ENCODE measurements at places on chromosomes 4 and X.

DNA sequence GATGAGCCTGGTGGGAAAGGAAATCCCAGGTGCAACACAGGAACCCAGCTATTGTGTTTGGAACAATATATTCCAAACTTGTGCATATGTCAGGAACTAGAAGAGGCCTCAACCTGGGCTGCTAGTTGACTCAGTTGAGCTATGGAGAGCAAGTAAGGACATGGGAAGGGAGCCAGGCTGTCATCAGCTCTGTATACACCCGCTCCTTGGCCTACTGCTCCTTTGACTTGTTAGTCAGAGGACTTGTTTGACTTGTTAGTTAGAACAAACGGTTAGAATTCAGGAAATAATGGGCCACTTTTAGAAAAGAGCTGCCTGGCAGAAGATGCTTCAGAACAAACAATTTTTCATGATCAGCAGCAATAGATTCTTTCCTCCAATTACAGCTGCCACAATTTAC lies 76.4 kb downstream of the CBLL2 start:
- DNase-seq: peak; percentile 78

- DNase-seq: no peak
Measured at GRCh38 chr4:3308691-3309090, 15.9 kb downstream of the RGS12 start.

GRCh38 chr4:10008609-10009005 lies 12.7 kb downstream of the SLC2A9 start:
- DNase-seq: peak; percentile 9

DNA sequence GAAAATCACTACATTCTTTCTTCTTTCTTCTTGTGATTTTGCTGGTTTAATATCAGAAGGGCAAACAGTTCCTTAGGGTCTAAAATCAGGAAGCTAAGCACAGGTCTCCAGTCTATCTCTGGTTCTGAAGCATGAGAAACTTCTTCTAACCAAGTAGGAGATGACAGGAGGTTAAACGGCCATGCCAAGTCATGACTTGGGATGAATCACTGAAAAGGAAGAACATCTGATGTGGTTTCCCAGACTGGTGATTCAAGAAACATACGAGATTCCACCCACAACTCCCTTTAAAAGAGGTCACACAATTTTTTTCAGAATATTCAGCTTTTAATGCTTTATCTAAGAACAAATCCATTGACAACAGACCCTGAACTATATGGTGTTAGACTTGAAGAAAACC lies 684.0 kb upstream of the PRKX start:
- peak; percentile 73 for DNase-seq

- DNase-seq: peak; percentile 58
Measured at GRCh38 chr4:187227907-187228704, 504.4 kb upstream of the FAT1 start.

DNA sequence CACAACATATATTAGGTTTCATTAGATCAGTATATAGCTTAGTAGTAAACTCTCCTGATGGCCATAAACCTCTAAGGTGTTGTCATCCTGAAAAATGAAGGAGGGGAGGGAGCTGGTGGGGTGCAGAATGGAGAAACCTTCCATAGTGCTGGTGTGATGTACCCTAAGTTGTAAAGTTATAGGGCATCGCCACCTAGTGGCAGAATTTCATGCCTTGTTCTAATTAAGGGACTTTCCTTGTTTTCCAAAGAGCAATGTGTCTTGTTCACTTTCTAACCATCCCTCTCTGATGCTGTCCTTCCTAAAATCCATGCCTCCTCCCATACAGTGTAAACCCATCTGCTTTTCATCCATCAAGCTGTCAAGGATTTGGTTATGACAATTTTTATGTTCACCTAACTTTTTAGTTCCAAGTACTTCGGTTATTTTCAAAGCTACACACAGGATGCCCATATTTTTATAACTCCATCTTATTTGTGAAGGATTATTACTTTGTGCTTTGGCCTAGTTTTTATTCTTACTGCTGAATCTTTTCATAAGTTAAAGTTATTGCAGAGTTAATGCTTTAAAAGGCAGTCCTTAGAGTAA lies 4.5 kb downstream of the NBDY start:
- DNase-seq: peak; percentile 78

DNA sequence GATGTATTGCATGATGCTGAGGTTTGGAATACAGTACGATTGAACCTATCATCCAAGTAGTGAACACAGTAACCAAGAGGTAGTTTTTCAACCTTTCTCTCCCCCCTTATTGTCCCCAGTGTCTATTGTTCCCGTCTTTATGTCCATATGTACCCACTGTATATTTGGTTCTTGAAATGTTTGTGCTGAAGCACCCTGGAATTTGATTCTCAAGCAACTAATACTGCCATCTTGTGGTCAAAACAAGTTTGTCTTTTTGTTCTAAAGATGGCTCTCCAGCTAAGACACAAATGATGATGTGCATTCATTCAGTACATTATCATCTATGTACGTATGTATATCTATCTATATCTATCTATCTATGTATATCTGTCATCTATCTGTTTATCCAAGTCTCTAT lies 33.5 kb upstream of the DCX start:
- DNase-seq: peak; percentile 62

GRCh38 chrX:20530406-20530921 lies 263.8 kb upstream of the RPS6KA3 start:
- DNase-seq: peak; percentile 79

DNA sequence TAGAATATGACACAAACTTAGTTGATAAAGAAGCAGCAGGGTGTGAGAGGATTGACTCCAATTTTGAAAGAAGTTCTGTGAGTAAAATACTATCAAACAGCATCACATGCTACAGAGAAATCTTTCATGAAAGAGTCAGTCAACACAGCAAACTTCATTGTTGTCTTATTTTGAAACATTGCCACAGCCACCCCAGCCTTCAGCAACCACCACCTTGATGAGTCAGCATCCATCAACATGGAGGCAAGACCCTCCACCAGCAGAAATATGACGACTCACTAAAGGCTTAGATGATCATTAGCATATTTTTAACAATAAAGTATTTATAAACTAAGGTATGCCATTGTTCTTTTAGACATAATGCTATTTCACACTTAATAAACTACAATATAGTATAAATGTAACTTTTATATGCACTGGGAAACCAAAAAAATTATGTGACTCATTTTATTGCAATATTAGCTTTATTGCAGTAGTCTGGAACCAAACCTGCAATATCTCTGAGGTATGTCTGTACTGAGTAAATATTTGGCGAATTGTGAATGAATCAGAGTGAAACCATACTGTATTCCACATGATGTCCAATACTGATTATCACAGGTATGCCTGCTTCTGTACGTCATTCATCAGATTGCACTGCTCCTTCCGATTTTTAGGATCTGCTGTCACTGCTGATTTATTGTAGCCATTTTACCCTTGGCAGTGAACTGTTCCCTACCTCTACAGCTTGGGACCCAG lies 11.6 kb downstream of the FRMPD4 start:
- DNase-seq: peak; percentile 91

GRCh38 chr4:72205831-72206230 lies 174.0 kb downstream of the NPFFR2 start:
- DNase-seq: peak; percentile 27

DNA sequence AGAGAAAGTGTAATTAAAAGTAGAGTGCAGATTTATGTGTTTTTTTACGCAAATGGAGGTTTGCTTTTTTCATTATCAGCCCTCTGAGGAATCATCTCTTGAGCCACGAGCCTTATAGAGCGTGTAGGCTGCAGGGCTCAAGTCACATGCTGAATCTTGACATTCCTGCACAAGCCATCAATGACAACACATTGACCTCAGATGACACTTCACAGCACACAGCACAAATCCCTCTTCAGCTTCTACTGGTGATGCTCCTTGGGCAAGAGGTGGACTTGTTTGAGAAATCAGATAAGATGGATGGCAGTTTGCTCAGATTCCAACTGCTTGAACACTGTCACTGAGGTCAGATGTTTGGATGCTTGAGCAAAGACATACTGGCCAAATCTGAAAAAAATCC lies 250.6 kb downstream of the SNCA start:
- no peak for DNase-seq

GRCh38 chr4:96352051-96352517 lies 512.2 kb downstream of the PDHA2 start:
- DNase-seq: peak; percentile 33

DNA sequence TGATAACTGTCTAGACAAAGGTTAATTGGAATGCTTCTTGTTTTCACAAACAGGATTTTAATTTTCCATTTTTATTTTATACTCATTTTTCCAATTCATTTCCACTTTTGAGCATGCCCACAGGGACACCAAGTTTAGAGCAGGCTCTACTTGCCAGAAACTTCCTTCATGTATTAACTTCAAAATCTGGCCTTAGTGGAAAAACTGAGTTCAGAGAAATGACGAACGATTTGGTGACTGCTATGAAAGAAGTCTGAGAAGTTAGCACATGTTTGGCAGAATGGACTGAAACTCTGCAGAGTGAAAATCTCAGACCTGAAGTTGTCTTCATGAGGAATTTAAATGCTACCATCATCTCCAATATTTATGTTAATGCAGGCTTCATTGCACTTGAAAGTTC lies 214.1 kb downstream of the THOC2 start:
- DNase-seq: no peak

- peak; percentile 10 for DNase-seq
Measured at GRCh38 chr4:123877551-123877950, 481.0 kb downstream of the SPRY1 start.

DNA sequence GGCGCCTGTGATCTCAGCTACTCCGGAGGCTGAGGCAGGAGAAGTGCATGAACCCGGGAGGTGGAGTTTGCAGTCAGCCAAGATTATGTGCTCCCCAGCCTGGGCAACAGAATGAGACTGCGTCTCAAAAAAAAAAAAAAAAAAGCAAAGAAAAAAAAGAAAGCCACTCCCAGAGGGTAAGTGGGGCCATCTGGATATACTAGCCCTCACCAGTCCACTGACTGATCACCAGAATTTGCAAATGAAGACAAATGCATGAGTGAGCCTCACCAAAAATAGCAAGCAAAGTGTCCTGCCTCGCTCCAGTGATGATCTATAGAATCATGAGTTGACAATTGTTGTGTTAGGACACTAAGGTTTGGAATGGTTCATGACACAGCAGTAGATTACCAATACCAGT lies 47.6 kb downstream of the ZFP42 start:
- no peak for DNase-seq

DNA sequence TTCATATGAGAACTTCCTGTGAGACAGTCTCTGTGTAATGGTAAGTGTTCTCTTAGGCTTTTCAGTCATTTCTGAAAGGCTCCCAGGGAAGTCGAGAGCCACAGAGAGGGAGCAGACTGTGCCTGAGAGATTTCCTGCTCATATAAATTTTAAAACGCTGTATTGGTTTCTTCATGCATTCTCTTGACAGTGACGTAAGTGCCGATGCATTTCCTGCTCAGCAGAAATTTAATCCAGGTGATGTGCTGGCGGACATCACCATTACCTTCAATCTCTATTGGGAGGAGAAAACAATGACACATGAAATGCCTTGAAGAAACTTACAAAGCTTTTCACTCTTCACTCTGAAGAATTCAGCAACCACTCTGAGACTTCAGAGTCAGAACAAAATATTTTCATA lies 383.6 kb downstream of the BMPR1B start:
- no peak for DNase-seq

All from PC-3 (cell line).